IPS DF 19.7 (cell line): ENCODE measurements at places on chromosomes 16 and 17.

GRCh38 chr17:40567377-40567776 lies 2.1 kb upstream of the CCR7 start:
- no peak for DNase-seq

GRCh38 chr17:66542129-66542966 lies 239.9 kb downstream of the PRKCA start:
- DNase-seq: no peak

GRCh38 chr17:51842763-51843162 lies 315.8 kb downstream of the CA10 start:
- no peak for DNase-seq

DNA sequence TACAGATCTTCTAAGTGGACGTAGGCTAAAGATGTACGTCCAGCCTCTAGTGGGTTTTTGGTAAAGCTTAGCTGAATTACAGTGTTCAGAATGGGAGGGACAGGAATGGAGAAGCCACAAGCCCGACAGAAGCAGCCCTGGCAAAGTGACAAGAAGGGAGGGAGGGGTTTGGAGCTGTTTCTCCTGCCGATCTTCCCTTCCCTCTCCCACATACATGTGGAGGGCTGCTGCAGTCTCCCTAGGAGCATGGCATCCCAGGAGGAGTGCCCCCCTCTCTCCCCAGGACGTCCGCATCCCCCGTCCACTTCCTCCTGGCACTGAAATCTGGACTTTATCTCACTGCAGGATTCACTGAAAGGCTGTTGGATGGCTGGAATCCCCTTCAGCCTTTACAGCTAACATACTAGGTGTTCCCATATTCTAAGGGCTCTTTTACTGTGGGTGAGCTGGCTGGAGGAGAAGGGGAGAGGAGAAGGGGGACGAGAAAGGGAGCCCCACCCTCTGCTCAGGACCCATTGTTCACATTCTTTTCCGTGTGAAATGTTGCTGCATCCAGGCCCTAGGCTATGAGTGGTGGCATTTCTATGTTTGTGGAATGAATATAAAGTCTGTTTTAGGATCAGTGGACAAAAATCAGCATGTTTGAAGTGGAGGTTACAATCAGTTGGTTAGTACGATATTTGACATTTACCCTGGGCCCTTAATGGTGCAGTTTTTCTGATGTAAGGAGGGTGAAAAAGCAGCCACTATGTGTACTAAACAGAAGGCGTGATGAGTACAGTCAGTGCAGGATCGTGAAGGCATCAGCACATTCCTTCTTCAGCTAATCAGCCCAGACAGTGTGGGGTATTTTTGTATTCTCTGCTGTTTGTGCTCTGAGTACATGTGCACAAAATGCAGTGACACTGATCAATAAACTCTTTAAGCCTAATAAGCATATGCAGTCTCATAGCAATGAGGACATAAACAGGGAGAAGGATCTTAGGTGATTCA lies 94.6 kb downstream of the SPECC1 start:
- no peak for DNase-seq

DNA sequence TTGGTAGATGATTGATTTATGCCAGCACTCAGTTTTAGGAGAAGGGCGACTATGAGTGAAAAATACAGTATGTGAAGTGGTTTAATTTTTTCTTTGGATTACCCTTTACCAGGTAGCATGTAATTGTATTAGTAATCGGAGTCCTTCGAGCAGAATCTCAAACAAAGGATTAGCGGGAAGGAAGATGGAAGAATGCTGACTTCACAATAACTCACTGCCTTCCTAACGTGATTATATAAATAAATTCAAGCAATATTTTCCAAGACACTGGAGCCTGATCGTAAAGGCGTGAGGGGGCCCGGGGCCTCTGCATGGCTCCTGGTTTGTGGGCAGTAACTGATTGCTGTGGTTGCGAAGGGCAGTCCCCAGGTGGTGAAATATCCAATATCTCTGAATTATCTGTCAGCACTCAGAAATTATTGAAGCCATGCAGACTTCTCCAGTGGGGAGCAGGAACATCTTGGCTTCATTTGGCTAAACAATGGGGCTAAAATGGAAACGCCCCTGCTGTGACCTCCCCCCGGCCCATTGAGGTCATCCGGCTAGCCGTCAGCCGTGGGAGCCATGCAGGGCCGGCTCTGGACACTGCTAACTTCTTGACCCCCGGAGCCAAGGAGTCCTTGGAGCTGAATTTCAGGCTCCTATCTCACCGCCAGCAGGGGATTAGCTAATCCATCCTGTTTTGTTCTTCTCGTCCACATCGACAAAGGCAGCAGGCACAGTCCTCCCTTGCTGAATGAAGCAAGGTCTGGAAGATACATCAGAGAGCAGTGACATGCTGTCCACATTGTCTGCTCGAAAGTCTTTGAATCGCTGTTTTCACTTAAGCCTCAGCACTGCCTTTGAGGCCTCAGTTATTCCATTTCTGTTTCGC lies 295.9 kb upstream of the N4BP1 start:
- no peak for DNase-seq
